T-helper 17 cell (primary cell): ENCODE measurements at places on chromosomes 16 and 17. TPM values are rescaled to one million over a fixed set of nuclear protein-coding genes. Genes with fewer than 3 reads are reported as not detected.

The SLC13A5 gene
- not detected for total RNA-seq

- DNase-seq: no peak
Measured at GRCh38 chr17:34252444-34253138, 2.5 kb upstream of the CCL2 start.

The MEIOB gene
- not detected for total RNA-seq

GRCh38 chr17:42548070-42548837, 4.5 kb upstream of the HSD17B1 start:
- DNase-seq: peak; percentile 65

DNA sequence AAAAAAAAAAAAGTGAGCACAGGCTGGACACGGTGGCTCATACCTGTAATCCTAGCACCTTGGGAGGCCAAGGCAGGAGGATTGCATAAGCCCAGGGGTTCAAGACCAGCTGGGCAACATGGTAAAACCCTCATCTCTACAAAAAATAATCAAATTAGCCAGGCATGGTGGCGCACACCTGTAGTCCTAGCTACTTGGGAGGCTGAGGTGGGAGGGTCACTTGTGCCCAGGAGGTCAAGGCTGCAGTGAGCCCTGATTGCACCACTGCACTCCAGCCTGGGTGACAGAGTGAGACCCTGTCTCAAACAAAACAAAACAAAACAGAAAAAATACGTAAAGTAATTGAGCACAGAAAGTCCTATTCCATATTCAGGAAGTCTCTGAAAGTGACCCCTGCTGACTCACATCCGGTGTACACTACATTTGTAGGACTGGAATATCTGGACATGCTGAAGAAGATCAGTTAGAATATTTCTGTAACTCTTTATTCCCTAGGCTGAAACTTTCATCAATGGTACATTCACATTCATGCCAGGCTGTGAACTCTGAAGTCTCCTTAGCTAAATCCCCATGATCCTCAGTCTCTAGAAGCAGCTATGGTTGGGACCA, 66.0 kb upstream of the HAS3 start:
- no peak for DNase-seq

GRCh38 chr17:75308732-75309629, 19.7 kb upstream of the SLC25A19 start:
- DNase-seq: no peak

The TEX14 gene
- total RNA-seq: 0.60 TPM

DNA sequence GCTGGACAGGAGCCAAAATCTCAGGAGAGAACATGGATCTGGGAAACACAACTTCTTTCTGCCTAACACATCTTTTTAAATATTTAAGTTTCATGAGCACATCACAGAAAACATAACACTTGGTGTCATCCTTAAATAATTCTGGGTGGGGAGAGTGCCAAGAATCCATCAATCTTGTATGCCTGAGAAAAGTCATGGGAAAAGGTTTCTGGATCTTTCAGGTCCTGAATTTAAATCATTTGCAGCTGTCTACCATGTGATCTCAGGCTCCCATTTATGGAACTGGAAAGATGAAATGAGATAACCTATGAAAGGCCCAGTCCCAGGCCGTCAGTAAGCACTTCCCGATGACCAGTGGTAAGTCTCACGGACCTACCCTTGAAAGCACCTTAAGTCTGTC, 15.1 kb downstream of the CDH11 start:
- no peak for DNase-seq

The TNFSF12 gene
- total RNA-seq: 41.7 TPM

The P2RX1 gene
- total RNA-seq: 4.2 TPM

DNA sequence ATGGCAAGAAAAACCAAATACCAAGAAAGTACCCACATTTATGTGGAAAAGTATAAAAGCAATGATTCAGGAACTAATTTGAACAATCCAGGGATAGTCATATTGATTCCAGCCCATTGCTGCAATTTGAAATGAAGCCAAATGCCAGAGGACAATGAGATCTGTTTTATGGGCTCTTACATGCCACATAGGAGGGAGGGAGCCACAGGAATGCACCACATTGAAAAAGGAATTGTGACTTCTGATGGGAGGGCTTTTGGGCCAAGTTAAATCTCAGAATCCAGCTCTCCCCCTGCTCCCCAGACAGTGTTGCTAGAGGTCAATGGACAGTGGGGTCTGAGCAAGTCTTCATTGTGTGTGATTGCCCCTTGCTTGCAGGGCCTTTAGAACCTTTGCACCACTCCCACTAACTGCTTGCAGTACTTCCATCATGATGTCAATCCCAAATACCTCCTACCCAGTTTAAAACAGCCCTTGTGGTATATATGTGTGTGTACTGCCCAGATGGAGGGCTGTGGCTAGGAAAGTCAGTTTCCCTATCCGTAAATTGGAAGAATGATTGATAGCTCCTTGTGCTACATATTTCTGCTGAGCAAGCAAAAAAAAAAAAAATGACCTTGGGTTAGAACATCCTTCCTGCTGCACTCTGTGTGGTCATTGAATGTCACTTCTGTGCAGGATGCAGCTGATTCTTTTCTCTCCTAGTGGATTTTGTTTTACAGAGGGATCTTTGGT, 406.8 kb downstream of the UTP18 start:
- DNase-seq: no peak

- DNase-seq: no peak
Measured at GRCh38 chr16:24272379-24272778, 16.2 kb downstream of the CACNG3 start.

DNA sequence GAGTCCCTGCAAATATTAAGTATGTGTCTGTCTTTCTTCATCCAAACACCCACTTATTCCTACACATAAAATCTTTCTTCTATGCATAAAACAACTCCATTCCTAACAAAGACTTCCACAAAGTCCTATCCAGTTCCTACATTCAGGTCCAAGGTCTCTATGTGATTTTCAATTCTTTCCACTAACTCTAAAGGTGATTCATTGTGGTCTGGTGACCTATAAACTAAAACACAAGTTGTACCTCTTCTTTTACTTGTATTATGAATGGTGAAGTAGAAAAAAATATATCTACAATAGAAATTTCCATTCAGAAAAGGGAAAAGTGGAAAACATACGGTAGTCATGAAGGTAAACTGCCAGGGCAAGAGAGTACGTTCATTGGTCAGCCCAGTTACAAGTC, 56.6 kb downstream of the USP32 start:
- DNase-seq: no peak

The CLDN9 gene
- total RNA-seq: not detected

GRCh38 chr16:9797306-9797705, 384.9 kb downstream of the GRIN2A start:
- DNase-seq: no peak

- no peak for DNase-seq
Measured at GRCh38 chr17:77802811-77803220, 155.7 kb upstream of the TNRC6C start.

- no peak for DNase-seq
Measured at GRCh38 chr17:17693253-17694168, 12.3 kb downstream of the RAI1 start.

DNA sequence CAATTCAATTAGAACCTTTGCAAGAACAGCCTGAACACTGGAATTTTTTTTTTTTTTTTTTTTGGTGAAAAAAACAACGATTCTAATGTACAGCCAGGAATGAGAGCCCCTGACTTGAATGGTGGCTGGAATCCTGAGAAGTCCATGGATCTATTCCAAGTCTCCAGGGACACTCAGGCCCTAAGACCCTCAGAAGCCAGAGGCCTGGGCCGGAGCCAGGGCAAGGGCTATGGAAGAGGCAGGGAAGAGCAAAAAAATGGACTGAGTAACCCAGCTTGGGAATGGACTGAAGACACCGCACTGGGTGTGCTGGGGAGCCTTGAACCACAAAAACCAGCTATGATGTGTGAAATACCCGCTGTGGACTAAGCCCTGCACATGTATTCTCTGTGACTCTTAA, 60.3 kb upstream of the LHX1 start:
- DNase-seq: no peak
